ENCODE measurements at places on chromosomes 1 and 21.

- no peak for DNase-seq
Measured at GRCh38 chr1:234040446-234041317, 136.2 kb downstream of the SLC35F3 start.

DNA sequence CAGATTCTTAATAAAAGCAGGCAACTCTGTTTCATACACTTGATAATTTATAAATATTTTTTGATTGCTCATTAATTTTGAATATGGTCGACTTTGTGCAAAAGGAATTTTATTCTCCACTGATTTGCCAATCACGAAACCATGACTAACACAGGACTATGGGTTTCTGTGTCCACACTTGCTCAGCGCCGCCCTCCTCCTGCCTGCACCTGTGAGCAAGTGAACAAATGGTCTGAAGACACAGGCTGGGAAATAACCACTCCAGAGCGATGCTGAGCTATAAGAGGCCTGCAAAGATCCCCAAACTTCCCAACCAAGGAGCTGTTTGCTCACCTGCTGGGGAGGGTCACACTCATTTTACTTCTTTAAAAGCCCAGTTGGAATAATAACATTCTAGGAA lies 19.6 kb downstream of the ABCB10 start:
- no peak for DNase-seq

GRCh38 chr1:90391126-90391525 lies 326.0 kb downstream of the BARHL2 start:
- DNase-seq, result no peak

DNA sequence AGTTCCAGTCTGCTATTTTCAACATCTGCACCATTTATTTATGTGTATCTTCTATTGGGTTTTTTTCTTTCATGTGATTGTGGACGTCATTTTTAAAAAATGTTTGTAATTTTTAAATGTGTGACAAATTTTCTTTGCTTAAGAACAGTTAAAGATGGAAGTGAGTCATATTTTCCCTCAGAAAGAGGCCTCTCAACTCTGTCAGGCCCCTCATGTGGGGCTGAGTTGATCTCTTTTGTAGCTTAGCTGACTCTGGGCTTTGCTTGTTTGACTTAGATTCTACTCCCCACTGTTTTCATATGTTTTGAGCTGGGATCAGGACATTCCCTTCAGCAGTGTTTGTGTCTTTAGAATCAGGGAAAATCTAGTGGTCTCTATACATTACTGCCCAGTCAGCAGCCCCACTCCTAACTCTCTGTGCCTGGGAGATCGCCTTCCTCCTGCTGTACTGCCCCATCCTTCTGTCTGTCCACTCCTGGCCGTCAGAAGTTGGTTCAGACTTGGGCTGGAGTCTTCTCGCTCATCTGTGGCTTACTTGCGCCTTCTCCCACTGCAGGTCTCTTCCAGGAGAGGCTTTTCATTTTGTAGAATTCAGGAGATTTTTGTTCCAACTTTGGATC lies 137.4 kb downstream of the DYRK1A start:
- DNase-seq, result no peak

DNA sequence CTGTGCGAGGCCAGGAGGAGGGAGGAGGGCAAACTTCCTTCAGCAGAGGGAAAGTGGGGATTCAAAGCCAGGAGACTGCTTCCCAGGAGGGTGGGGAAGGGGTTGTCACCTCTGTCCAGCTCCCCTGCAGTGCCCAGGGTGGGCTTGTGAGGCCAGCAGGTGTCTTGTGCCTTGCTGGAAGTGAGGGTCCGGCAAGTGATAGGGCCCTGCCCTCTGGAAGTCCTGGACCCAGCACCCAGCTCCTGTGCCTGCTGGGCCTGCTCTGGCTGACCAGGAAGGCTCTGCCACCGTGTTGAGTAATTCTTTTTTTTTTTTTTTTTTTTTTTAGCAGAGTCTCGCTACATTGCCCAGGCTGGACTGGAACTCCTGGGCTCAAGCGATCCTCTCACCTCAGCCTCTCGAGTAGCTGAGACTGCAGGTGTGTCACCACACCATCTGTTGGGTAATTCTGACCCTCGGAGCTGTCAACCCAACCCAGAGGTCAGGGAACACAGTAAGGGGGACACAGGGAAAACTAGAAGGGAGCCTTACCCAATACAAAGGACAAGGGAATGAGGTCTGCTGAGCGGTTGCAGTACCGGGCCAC lies 1.0 kb downstream of the BEST4 start:
- no peak for DNase-seq

- no peak for DNase-seq
Measured at GRCh38 chr1:12539320-12539704, 78.7 kb downstream of the DHRS3 start.

- no peak for DNase-seq
Measured at GRCh38 chr1:216453777-216454176, 30.5 kb upstream of the USH2A start.

GRCh38 chr1:200983035-200983561 lies 40.4 kb downstream of the KIF21B start:
- DNase-seq, result no peak

GRCh38 chr21:31526040-31526439 lies 133.5 kb upstream of the SOD1 start:
- DNase-seq, result no peak

All from endothelial cell (in vitro differentiated cells).